ENCODE measurements at places on chromosomes 1 and 21.

GRCh38 chr1:156480411-156481192, 20.0 kb downstream of the MEF2D start:
- DNase-seq, result peak; percentile 62

GRCh38 chr1:192839162-192840066, 30.6 kb downstream of the RGS2 start:
- DNase-seq, result no peak

DNA sequence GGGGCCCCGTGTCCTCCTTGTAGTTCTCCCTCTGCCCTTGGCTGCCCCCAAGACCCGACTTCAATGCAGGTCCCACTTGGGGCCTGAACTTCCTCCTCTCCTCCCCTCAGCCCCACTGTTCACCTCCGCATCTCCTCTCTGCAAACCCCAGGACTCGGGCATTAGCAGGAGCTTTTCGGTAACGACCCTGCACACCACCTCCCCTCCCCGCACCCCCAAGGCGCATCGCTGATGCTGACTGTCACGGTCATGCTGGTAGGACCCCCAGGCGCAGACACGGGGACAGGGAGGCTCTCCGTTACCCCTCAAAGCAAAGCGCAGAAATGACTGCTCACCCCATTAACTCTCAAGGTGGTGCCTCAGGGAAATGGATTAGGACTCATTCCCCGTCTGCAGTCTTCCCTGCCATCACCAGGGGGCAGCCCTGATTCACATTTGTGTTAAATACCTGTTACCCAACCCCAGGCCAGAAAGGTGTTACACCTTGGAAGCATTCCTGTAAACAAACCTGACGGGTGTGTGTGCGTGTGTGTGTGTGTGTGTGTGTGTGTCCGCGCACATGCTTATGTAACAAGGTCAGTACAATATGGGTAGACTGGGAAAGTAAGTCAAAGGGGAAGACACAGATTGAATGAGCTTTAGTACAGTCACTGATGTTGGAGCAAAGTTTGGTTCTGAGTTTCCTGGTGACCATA, 6.4 kb upstream of the GUCA2B start:
- no peak for DNase-seq

GRCh38 chr1:225559902-225560301, 93.0 kb downstream of the ENAH start:
- no peak for DNase-seq

DNA sequence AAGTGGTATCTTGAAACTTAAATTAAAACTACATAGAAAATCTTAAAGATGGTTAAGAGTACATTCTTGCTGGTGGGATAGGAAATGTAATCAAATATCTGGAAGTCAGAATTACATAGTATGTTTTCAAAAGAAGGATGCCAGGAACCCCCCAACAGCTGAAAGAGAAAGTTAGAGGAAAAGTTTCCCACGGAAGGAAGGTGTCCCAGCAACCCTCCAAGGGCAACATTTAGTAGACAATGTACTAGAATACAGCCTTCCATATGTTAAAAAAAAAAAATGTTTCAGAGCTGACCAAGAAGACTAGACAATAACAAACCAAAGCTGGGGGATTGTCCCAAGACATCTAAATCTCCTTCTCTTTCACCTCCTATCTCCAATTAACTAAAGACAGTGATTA, 2.2 kb downstream of the DEDD start:
- DNase-seq, result no peak

GRCh38 chr1:203968761-203969160, 104.2 kb upstream of the SOX13 start:
- no peak for DNase-seq

- DNase-seq, result no peak
These were observed 74.9 kb downstream of the MIS18A start for GRCh38 chr21:32203877-32204480.

GRCh38 chr1:67973051-67973450, 77.4 kb downstream of the DIRAS3 start:
- DNase-seq, result no peak

DNA sequence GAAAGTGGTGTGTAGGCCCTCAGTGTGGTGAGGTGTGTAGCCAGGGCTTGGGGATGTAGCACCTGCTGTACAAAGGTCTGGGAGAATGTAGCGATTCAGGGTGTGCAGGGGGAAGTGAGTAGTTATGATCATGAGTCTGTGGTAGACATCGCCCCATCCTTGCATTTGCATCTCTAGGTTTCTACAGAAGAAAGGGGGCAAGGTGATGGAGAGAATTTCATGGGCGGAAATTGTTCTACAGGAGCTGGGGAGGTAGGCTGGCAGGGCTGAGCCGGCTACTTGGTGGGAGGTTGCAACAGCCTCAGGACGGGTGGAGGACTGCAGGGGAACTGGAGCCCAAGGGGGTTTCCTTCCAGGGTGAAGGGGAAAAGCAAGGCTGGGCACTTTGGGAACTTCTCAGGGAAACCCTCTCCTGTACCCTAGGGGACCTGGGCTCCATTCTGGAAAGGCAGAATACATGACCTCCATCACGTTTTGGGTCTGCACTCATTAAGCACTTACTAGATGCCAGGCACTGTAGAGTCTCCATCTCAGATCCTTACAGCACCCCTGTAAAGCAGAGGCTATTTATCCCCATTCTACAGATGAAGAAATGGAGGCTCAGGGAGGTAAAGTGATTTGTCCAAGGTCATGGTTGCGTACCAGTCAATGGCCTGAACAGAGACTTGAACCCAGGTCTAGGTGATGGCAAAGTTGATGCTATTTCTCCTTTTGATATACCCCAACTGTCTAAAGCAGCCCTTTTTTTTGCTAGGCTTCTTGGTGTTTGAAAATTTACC, 14.5 kb upstream of the TNFRSF1B start:
- DNase-seq, result no peak

DNA sequence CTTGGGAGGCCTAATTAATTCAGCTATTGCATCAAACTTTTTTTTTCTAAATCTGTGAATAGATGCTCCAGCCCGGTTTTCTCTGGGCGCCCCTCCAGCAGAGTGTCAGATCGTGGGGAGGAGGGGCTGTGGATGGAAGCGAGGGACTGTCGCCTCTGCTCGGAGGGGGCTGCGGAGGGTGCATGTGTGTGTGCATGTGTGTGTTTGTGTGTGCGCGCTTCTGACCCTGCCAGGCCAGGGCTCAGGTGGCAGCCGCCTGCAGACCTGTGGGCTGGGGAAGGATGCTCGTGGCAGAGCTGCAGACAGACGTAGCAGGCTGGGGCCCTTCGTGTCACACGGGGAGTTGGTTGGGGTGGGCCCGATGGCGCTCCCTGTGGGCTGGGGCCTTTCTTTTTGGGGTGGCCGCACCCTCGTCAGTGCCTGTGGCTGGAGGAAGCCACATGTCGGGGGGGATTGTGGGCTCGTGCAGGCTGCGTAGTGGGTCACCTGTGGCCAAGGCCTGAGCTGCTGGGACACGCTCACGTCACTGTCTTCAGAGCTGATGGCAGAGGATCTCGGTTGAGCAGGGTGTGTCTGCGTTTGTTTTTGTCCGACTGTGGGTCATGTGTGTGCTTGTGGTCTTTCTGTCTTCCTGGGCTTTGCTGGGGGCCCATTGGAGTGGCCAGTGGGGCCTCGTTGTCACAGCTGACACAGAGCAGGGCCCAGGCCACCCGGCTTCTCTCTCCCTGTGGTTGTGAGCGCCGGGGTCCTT, 2.8 kb downstream of the SKI start:
- DNase-seq, result no peak

- DNase-seq, result no peak
These were observed 61.1 kb downstream of the SIK1 start for GRCh38 chr21:43365611-43366426.

DNA sequence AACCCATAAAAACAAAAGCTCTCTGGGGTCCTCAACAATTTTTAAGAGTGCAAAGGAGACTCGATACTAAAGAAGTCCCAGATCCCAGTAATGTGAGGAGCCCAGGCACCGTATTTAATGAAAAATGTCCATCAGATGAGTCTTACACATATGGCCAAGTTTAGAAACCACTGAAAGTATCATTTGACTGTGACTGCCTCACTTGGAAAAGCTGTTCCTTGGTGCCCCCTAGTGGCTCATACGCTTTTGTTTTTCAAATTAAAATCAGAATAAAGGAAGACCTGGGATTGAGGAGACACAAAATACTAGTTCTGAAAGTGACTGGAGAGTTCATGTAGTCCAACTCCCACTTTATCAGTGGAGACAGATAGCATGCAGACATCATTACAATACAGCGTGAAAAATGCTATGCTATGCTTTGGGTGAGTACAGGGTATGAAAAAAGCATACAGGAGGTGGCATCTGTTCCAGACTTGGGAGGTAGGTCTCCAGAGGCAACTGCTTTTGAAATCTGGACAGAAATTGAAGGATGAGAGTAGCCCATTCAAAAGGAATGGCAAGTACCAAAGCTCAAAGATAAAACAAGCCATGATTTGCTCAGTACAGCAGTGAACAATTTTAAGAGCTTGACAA, 33.8 kb downstream of the GDAP2 start:
- no peak for DNase-seq

- DNase-seq, result no peak
These were observed 688 bp downstream of the SCAMP3 start for GRCh38 chr1:155261493-155261851.

DNA sequence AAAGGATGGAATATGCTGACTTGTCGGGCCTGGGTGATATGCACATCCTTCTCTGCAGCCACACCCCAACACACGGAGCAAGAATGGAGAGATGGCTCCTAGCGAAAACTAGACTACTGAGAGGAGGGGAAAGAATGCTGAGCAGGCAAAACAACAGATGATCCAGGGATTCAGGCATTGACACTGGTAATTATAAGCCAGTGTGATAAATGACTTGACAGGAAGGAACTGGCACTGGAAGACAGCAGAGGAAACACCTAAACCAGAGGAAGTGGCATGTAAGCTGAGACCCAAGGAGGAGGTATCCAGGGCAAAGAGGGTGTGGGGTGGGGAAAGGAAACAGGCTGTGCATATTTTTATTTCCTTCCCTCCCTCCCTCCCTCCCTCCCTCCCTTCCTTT, 31.7 kb upstream of the KHDRBS1 start:
- DNase-seq, result no peak

DNA sequence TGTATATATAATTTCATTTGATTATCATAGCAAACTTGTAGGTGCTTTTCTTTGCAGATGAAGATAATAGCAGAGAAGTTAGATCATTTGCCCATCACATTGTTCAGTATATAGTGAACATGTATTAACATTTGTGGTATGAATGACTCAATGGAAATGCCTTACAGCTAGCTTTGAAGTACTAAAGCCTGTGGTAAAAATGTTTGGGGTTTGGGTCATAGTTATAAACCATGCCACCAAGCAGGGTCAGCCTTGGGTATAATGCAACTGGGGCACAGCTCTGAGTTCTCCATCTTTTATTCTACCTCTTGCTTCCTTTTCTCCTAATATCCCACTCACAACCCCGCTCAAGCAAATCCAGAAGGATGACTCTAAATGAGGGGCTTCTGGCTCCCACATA, 141.6 kb downstream of the KCNT2 start:
- no peak for DNase-seq

- no peak for DNase-seq
These were observed 62.3 kb downstream of the RUNX1 start for GRCh38 chr21:34986561-34987500.

GRCh38 chr21:42543106-42543847, 29.6 kb downstream of the SLC37A1 start:
- no peak for DNase-seq

DNA sequence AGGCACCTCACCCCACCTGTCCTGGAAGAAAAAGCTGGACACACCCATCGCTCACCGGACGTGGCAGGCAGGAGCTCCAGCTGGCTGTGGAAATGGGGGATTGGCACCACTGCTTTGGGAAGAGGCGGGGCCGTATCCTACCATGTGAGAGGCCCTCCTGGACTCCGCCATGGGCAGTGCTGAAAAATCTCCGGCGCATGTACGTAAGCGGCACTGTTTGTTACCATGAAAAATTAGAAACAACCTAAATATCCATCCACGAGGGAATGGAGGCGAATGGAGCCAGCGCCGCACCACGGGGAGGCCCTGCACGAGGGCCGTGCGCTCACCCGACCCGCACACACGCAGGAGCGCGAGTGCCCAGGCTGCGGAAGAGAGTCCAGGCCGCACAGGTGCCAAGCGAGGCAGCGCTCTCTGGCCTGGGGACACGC, 3.1 kb downstream of the KRTAP10-8 start:
- no peak for DNase-seq

DNA sequence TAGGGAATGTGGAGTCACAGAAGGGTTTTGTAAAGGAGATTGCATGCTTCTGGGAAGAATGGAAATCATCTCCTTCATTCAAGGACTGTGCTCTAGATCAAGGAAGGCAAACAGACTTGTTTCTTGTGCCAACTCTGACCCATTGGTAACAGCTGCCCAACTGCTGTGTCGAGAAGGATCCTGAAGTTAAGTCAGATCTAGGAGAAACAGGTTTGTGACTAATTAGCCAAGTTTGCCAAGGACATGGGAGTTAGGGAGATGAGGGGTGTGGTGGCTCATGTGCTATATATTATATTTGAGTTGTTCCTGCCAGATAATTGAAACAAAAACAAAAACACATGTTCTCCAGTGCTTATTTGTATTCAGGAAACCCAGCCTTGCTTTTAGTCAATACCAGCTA, 251.2 kb upstream of the USP24 start:
- DNase-seq, result no peak

DNA sequence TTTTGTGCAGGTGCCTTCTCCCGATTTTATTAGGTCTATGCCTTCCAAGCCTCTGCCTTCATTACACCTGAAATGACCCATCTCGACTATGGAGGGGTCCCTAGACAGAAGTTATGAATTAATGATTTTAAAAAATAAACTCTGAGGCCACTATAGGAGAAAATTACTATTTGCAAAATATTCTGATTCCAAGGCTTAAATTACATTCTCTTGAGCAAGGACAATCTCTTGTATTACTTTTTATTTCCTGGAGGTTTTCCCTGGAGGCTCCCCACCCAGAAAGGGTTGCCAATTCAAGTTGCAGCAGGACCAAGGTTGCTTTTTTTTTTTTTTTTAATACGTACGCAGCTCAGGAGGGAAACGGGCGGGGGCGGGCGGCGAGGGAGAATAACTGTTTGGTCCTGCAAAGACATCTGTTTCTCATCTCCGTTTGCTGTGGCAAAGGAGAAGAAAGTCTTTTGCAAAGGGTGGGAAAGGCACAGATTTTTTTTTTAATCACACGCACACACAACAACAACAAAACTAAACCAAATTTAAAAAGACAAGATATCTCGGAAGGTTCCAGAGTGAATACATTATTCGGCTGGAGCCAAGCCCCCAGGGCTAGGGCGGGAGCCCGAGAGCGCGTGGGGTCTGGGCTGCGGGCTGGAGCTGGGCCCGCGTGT, 618 bp upstream of the SERTAD4 start:
- no peak for DNase-seq
